Inflammatory macrophage treated with lipopolysaccharide for 1 hour (primary cell): ENCODE measurements at places on chromosomes 4 and X.

GRCh38 chr4:5470318-5471198, 237.8 kb downstream of the EVC2 start:
- DNase-seq = no peak

DNA sequence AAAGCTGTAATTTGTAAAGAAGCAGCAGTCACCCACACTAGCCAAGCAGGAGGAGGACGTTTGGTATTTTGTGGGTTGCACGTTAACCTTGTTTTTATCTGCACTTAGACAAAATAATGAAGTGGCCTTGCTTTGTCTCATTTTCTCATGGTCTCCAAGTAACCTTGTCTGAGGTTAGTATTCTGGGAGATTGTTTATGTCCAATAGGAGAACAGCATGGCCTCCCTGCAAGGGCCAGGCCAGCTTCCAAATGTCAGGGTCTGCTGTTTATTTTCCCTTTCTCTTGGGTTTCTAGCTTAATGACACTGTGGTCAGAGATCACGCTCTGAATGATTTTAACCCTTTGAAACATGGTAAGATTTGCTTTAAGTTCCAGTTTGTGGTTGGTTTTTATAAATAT, 29.9 kb downstream of the PNMA6E start:
- DNase-seq = no peak

DNA sequence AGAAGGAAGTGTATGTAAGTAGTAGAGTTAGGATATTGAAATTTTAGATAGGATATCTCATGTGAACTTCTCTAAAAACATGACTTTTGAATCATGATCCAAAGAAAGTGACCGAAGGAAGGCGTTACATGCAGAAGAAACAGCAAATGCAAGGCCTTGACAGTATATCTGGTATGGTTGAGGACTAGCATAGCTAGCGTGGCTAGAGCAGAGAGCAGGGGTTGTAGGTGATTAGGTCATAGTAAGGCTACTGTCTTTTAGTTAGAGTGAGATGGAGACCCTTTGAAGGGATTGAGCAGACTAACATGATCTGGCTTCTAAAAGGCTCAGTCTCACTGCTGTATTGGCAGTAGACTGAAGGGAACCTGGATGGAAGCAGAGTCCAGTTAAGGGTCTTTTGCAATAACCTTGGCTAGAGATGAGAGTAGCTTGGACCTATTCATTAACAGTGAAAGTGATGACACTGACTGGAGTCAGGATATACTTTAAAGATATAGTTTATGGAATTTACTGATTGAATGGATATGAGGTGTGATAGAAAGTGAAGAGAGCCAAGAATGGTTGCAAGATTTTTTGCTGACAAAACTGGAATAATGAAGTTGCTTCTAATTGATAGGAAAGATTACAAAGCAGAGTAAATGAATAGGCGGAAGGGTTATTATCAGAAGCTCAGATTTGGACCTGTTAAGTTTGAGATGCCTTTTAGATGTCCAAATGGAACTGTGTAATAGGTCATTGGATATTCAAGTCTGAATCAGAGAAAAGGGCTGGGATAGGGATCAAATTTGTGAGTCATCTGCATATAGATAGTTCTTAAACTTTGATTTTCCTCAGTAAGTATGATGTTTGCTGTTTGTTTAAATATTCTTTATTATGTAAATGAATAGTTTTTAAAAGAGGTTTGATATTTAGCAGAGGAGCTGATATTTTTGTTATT, 59.8 kb downstream of the MRPL1 start:
- no peak for DNase-seq

DNA sequence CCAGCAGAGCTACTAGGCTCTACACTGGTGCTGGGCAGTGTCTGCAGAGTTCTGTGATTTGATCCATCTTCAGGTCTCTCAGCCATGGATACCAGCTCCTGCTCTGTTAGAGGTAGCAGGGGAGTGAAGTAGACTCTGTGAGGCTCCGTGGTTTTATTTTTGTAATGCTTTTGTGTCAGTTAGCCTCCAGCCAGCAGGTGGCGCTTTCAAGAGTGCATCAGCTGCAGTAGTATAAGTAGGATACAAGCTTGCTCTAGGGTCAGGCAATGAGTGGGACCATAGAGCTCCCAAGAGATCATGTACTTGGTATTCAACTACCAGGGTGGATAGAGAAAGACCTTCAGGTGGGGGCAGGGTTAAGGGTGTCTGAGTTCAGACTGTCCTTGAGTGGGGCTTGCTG, 362.5 kb upstream of the TRAM1L1 start:
- peak; percentile 20 for DNase-seq

DNA sequence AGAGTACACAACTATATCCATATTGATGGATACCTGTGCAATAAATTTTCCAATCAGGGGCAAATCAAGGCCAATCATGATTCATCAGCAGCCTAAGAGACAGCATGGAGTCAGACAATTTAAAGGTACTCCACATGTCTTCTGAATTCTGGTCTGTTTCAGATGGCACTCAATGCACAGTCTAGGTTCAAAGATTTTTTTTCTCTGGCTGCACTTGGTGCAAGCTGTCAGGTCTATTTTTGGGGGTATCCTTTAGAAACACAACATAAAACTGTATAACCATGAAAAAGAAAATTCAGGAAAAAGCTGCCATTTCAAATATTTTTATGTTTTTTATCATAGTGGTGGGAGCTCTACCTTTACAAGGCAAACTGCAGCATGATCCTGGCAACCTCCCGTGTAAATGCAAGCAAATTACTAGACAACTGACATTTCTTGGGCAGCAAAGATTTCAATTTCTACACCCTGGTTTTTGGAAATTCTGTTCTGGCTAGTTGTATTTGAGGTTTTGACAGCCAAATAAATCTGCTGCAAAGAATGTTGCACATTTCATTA, 310.3 kb downstream of the KCNIP4 start:
- DNase-seq = no peak

DNA sequence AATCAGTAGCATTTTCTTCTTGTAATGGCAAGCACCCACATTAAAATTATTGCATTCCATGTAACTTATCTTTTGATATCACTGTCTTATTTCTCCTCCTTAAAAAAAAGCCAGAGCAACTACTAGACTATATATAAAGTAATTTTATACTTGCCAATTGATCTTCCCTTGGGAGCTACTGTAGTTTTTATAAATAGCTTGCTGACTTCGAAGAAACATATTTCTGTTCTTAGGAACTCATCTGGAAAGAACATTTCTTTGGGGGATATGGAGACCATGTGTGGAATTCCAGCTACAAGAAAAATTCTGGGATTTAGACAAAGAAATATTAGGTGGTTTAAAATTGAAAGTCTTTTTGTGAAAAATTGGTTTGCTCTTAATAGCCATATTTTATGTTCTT, 94.9 kb downstream of the BMPR1B start:
- no peak for DNase-seq

- DNase-seq = peak; percentile 20
Observed at GRCh38 chrX:140701480-140701879, 8.1 kb upstream of the LINC00632 start.

DNA sequence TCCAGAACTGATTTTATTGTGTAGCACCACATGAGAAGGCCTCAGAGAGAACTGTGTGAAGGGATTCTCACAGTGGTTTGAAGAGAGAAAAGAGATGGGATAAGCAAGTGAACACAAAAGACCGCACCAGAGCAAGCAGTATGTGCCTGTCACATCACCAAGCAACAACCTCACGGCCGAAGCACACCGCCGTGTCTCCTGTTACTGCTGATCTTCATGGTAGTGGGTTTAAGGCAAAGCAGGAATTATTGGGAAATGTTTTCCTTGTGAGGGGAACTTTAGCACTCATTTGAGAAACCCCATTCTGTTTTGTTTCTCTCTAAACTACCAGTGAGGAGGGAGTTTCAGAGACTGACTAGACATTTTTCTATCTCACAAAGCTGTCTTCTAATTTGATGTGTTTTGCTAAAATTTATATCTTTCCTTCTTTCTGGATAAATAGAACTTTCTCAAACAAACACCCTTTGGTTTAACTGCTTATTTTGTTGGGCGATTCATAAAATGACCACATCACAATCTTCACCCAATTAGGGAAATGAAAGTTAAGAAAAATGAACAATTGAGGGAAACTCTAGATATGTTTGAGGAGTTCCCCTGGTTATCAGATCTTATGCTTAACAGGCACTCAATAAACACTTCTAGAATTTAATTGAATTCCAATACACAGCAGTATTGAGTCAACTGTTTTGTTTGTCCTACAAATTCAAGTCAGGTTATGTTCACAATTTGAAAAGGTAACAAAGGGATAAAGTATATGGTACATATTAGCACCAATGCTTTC, 16.5 kb downstream of the SH3KBP1 start:
- peak; percentile 39 for DNase-seq

DNA sequence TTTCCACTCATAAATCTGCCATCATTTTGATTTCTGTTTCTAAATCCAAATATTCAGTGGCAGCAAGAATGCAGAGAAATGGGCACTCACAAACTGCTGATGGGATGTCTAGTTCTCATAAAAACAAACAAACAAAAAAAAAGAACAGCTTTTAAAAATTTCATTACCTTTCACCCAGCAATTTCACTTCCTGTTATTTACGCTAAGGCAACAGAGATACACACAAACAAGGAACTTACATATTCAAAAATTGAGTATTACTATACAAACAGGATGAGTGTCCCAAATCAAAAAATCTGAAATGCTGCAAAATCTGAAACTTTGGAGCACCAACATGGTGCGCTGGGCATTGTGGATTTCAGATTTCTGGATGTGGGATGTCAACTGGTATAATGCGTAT, 36.4 kb downstream of the FAT1 start:
- no peak for DNase-seq

DNA sequence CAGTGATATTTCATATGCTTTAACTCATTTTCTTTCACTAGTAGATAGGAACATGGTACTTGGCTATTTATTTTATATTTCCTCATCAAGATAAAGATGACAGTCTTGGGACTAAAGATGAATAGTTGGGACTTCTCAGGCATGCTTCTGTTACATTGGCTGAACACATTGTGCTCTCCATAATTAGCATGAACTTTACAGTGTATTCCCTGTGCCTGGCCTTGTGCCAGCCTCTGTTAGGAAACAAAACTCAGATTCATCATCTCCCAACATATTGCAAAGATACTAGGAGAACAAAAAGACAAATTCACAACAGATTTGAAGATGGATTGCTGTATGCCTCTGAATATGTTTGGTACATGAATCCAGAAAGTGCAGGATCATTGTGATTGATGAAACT, 26.4 kb downstream of the GRIA2 start:
- DNase-seq = no peak

- no peak for DNase-seq
Observed at GRCh38 chr4:39668887-39669286, 29.0 kb upstream of the UBE2K start.

GRCh38 chr4:165294907-165295306, 32.6 kb upstream of the MSMO1 start:
- no peak for DNase-seq

DNA sequence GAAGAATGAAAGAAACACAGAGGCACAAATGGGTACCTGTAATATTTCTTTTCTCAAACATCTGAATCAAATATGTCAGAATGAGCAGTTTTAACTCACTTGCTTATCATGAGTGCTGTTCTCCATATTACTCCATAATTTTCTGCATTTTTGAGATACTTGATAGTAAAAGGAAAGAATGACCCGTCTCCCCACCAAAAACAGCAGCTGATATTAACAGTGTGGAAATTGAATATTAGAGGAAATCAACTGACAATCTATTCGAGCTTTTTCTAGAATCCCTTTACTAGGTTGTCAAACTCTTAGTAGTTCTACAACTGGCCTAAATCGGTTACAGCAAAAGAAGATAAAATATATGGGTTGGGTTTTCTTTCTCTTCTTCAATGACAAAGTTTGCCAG, 49.9 kb upstream of the HELT start:
- no peak for DNase-seq

GRCh38 chr4:96593422-96593821, 753.5 kb downstream of the PDHA2 start:
- no peak for DNase-seq

- no peak for DNase-seq
Observed at GRCh38 chr4:176817204-176817603, 24.5 kb upstream of the VEGFC start.

DNA sequence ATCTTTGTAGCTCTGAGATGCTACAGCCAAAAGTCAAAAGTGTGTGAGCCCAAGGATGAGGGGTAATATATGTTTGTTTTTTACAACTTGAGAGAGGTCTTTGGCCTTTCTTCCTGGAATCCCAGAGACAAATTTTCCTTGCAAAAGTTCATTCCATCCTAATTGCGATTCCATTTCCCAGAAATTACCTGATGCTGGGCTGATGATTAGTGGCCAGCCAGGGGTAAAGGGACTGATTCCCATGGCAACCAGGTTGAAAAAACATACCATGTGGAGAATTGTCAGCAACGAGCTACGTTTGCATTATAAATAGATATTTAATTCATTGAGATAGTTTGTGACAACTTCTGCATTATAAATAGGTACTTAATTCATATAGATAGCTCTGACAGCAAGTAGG, 17.8 kb downstream of the IGSF1 start:
- DNase-seq = no peak

GRCh38 chr4:30815685-30816084, 95.5 kb downstream of the PCDH7 start:
- DNase-seq = no peak

DNA sequence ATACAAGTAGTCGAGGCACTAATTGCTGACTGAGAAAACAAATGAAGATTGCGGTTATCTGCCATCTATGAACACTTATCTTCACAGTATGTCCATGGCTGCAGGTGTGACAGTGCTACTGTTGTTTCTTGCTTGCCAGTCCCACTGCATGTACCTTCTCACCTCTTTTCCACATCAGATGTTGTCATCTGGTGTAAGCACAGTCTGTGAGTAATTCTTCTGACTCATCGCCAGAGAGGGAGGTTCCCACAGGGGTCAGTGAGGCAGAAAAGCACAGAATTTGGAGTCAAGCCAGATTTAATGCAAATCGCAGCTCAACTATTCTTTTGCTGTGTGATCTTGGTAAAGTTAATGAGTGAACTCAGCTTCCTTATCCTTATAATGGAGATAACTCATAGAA, 144.4 kb downstream of the GLRA2 start:
- DNase-seq = no peak

- DNase-seq = peak; percentile 56
Observed at GRCh38 chr4:73068491-73069337, 802 bp downstream of the COX18 start.

- no peak for DNase-seq
Observed at GRCh38 chrX:136636121-136636520, 11.8 kb upstream of the CD40LG start.

DNA sequence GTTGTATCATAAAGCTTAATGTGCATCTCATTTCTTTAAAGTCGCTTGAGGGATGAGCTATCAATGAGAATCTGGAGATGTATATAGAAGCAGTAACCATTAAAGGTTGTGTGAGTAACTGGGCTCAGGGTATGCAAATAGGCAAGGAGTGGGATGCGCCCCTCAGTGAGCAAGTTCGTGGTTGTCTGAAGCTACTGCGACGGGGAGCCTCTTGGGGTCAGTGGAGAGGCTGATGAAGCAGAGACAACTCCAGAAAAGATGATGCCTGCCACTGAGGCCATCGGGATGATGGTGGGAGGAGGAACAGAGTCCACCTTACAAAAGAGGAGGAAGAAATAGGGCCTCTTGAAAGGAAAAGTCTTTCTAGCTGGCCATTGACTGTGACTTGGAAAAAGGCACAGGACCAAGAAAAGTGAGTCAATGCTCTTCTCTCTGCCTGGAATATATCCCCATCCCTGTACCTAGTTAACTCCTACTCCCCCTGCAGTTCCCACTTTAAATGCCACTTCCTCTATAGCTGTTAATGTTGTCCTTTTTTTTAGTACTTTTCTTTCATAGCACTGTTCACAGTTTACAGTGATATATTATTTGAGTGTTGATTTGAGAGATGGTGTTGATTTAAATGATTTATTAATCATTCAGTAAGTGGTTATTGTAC, 51.4 kb upstream of the LSM6 start:
- no peak for DNase-seq
